HCT116 (cell line): ENCODE measurements at places on chromosomes 2 and 18. TPM values are rescaled to one million over a fixed set of nuclear protein-coding genes. Genes with fewer than 3 reads are reported as not detected.

GRCh38 chr2:174007010-174007409 lies 41.8 kb upstream of the SP3 start:
- no peak for DNase-seq
- H3K27me3 ChIP-seq: no peaks in the 10 kb centered on the region
- H3K36me3 ChIP-seq: no peaks in the 10 kb centered on the region
- H3K4me1 ChIP-seq: peaks cover 8% of the 10 kb centered on the region

Gene MALL
- total RNA-seq: 223 TPM

GRCh38 chr2:237427769-237428506 lies 14.0 kb upstream of the COL6A3 start:
- H3K4me3 ChIP-seq: no peak overlapping the region
- H3K4me1 ChIP-seq: no peaks in the 10 kb centered on the region
- DNase-seq: no peak
- no peaks in the 10 kb centered on the region for H3K36me3 ChIP-seq
- H3K27ac ChIP-seq: no peak overlapping the region

DNA sequence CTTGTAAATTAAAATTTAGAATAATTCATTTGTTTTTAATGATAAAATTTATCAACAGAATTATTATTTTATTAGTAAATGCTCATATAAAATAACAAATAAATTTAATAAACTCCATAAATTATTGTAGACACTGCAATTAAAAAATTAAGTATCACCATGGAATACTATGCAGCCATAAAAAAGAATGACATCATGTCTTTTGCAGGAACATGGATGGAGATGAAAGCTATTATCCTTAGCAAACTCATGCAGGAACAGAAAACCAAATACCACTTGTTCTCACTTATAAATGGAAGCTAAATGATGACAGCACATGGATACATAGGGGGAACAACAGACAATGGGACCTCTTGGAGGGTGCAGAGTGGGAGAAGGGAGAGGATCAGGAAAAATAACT lies 29.7 kb upstream of the DSG3 start:
- peaks cover 23% of the 10 kb centered on the region for H3K4me1 ChIP-seq
- H3K27ac ChIP-seq: no peak overlapping the region
- H3K4me3 ChIP-seq: no peak overlapping the region
- DNase-seq: no peak
- H3K27me3 ChIP-seq: no peaks in the 10 kb centered on the region

GRCh38 chr2:233566141-233566956 lies at the start of gene USP40:
Gene USP40 (minus strand): TSS chr2:233566782. CDS start chr2:233565554, 1,228 bp downstream.
- H3K27ac ChIP-seq: peak within 1 kb of the TSS; percentile 88
- no peaks in the 10 kb centered on the region for H3K27me3 ChIP-seq
- H3K4me3 ChIP-seq: peak within 1 kb of the TSS; percentile 97
- H3K36me3 ChIP-seq: no peaks in the 10 kb centered on the region
- 0 out of 2 replicates have a peak, but pooled peaks cover 3% of the 10 kb centered on the region for H3K4me1 ChIP-seq

DNA sequence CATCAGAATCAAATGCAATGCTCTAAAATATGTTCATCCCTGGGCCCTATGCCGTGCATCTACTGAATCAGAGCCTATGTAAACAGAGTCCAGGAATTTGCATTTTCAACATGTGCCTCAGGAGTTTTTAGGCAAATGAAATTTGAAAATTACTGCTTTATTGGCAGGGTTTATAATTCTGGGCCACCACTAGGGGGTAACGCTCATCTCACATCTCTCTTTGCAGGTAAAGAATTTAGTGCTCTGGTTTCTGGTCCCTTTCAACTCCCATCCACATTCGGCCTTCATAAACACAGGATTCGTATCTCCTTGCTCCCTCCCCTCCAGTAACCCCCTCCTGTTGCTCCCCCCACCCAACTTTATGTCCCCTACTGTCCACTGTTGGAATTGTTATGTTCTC lies 49.3 kb downstream of the LYPD6B start:
- DNase-seq: no peak
- no peak overlapping the region for H3K4me3 ChIP-seq
- H3K27ac ChIP-seq: no peak overlapping the region

Gene CPO
- 0.32 TPM for total RNA-seq

Gene BOK
- 41.5 TPM for total RNA-seq

- H3K27me3 ChIP-seq: no peaks in the 10 kb centered on the region
- peak; percentile 68 for DNase-seq
- no peaks in the 10 kb centered on the region for H3K36me3 ChIP-seq
- no peak overlapping the region for H3K27ac ChIP-seq
Observed at GRCh38 chr2:208033701-208034502, 8.6 kb upstream of the PLEKHM3 start.

Gene INPP1
- total RNA-seq: 19.6 TPM

GRCh38 chr2:29400930-29401653 lies 285.9 kb downstream of the CLIP4 start:
- H3K4me3 ChIP-seq: no peak overlapping the region
- H3K36me3 ChIP-seq: no peaks in the 10 kb centered on the region
- H3K4me1 ChIP-seq: no peaks in the 10 kb centered on the region
- no peak for DNase-seq
- no peak overlapping the region for H3K27ac ChIP-seq

Gene SP140
- 2.6 TPM for total RNA-seq
